Right forelimb (tissue), 1 donor: ENCODE measurements at places on chromosomes 3 and 15.

- DNase-seq, result no peak
These were observed 323.3 kb downstream of the CTNNB1 start for GRCh38 chr3:41522612-41523011.

DNA sequence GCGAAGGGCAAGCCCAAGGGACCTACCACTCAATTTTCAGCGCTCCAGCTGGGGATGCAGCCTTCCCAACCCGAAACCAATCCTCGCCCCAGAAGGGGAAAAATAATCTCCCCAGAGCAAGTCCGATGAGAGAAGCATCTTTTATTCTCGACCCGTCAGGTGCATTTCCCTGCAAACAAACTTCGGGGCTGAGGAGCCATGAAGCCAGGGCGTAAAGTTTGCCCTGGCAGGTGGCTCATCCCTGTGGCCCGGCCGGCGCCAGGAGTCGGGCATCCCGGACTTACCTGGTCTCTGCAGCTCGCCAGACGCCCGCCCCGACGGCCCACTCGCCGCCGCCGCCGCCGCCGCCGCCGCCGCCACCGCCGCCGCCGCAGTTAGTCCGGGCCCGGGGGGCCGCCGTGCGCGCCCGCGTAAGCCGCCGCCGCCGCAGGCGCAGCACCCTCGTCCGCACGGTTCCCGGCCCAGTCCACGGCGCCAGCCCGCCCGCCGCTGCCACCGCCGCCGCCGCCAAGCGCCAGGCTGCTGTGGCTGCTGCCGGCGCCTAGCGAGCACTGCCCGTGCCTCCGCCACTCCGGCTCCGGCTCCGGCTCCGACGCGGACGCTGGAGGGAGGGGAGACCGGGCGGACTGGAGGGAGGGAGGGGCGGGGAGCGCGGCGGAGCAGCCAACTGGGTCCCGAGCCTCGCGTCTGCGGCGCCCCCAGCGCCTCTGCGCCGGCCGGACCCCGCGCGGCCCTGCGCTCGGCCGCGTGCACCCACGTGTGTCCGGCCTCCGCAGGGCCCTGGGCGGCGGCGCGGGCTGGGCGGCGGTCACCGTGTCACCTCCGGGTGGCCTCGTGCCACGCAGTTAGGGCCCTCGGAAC, at the start of gene CNTN3:
TSS of gene CNTN3 (minus strand) at position 553 of the 861 bp plus-strand sequence. CDS start 93,547 bp downstream, outside the sequence.
- peak; percentile 79 for DNase-seq

- no peak for DNase-seq
These were observed 88.5 kb upstream of the SKOR1 start for GRCh38 chr15:67736810-67737209.

DNA sequence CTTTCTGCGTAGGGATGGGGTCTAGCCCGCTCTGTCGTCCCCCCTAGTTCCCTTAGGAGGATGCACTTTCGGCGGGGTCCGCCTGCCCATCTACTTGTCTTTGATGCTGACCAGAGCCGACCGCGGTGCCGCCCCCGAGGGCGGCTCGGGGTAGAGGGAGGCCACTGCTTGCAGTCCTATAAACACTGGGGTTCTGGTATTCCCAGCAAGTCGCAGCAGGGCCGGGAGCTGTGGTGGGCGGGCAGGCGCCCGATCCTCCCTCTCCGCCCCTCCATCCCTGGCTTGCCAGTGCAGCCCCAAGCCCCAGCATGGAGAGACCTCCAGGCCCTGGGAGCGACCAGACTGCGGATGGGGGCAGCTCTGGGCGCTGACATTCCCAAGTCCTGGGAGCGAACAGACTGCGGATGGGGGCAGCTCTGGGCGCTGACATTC, 830 bp downstream of the SEMA4B start:
- peak; percentile 61 for DNase-seq

DNA sequence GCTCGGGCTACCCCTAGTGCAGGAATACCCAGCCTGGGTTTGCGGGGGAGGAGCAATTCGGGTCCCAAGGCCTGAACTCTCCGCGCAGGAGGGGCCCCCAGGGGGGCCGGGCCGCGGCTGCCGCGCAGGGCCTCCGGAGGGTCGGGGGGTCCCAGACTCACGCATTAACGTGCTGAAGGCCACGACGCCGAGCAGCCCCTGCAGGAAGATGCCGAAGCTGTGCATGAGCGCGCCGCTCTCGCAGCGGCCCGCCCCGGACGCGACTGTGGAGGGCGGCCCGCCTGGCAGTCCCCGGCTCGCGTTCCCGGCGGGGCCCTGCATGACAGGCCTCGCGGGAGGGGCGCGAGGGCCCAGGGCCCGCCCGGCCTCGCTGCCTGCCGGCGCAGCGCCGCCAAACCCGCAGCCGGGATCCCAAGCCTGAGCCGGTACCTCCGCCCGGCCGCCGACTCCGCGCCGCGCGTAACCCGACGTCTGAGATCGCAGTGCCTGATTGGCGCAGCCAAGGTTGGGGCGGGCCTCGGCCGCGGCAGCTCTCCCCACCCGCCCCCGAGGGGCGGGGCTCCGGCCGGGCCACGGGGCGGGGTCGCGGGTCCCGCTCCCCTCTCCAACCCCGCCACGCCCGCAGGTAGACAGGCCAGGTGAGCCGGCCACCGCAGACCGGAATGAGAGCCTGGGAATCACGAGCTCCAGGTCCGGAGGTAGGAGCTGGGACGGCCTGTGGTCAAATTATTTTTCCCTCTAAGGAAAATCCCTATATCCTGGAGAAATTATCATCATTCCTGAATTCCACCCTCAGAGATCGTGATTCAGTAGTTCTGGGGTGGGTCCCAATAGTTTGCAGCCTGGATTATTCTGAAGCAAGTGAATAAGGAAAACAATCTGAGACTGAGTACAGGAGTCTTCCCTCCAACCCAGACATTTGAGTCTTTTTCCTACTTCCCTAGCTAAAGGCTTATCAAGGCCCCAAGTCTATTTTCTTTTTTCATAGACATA, at the start of gene STIMATE:
TSS of gene STIMATE (minus strand) at position 419 of the 993 bp plus-strand sequence. CDS start at position 321, 98 bp downstream.
- DNase-seq, result peak; percentile 88

GRCh38 chr15:73922186-73923151, 3.8 kb upstream of the LOXL1 start:
- DNase-seq, result peak; percentile 61

DNA sequence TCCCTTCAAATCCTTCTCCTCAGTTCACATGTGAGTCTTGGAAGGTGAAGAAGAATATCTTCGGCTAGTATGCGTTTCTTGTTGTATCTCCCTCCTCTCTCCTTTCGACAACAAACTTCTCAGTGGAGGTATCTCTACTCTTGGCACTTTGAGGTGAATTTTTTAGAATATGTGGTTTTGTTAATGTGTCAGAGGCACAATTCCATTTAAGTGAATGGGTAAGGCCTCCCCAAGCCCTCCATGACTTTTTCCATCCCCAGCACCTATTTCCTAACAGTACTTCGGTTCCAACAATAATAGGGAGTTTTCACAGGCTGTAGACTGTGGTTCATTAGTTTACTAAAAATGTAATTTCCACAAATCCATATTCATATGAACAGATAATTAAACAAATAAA, 74.2 kb downstream of the TM4SF4 start:
- DNase-seq, result no peak

GRCh38 chr15:54282228-54282836, 304.1 kb downstream of the UNC13C start:
- no peak for DNase-seq

DNA sequence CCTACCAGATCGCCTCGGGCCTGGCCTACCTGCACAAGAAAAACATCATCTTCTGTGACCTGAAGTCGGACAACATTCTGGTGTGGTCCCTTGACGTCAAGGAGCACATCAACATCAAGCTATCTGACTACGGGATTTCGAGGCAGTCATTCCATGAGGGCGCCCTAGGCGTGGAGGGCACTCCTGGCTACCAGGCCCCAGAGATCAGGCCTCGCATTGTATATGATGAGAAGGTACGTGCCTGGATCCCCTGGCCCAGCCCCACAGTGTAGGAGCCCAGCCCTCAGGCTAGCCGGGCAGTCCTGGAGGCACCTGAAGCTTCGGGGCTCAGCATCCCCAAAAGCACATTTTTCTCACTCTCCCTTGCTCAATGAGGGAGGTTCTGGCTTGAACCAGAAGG, 135.8 kb downstream of the LRRK1 start:
- DNase-seq, result peak; percentile 2

DNA sequence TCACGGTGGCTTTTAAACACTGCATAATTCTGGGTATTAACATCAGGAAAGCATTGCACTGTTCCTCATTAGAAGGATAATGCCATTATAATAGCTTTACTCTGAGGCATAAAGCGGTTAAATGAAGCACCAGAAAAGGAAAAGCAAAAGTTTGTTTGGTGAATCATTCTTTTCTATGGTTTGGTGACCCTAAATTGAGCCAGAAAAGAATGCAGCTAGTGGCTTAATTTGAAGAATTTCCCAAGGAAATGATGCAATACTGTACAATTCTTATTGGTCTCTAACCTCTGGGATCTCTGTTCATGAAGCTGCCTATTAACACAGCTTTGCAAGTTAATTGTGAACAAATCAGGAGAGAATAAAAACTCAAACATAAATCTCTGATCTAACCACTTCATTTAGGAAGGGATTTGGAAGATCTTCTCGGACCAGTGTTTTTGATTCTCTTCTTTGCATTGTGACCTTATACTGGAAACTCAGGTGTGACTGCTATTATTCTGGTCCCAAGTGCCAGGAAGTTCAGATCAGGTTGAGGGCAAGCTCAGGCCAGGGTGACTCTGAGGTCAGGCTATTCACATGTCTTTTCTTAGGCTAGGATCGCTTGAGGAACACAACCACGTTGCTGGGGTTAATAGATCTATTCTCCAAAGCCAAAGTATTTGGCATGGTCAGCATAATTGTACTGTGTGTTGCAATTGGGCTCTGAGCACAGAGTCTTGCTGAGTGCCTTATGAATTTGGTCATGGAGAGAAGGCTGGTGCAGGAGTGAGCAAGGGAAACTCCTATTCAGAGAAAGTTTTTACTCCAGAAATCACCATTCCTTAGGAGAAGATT, 11.3 kb upstream of the DLG1 start:
- DNase-seq, result no peak

GRCh38 chr3:140319739-140320138, 358.1 kb upstream of the TRIM42 start:
- DNase-seq, result no peak

GRCh38 chr3:101069901-101070798, 76.9 kb upstream of the ABI3BP start:
- DNase-seq, result no peak

DNA sequence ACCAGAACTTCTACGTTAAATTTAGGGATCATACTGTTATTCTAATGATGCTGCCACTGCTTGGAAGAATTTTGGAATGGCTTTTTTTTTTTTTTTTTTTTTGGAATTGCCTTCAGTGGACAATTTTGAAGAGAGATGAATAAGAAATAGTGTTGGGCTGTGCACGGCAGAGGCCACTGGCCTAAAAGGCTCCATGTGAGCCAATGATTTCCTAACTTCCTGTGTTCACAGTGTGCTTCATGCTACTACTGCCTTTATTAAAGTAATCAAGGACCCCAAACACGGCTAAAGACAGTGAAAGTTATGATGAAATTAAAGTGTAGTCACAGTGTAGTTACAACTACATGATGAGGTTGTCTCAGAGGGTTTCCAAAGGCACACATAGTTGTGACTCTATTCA, 100.8 kb upstream of the TNFAIP8L3 start:
- no peak for DNase-seq

GRCh38 chr3:132556508-132557159, 40.4 kb upstream of the ACKR4 start:
- no peak for DNase-seq

GRCh38 chr3:5739299-5739935, 551.9 kb downstream of the EDEM1 start:
- DNase-seq, result no peak

DNA sequence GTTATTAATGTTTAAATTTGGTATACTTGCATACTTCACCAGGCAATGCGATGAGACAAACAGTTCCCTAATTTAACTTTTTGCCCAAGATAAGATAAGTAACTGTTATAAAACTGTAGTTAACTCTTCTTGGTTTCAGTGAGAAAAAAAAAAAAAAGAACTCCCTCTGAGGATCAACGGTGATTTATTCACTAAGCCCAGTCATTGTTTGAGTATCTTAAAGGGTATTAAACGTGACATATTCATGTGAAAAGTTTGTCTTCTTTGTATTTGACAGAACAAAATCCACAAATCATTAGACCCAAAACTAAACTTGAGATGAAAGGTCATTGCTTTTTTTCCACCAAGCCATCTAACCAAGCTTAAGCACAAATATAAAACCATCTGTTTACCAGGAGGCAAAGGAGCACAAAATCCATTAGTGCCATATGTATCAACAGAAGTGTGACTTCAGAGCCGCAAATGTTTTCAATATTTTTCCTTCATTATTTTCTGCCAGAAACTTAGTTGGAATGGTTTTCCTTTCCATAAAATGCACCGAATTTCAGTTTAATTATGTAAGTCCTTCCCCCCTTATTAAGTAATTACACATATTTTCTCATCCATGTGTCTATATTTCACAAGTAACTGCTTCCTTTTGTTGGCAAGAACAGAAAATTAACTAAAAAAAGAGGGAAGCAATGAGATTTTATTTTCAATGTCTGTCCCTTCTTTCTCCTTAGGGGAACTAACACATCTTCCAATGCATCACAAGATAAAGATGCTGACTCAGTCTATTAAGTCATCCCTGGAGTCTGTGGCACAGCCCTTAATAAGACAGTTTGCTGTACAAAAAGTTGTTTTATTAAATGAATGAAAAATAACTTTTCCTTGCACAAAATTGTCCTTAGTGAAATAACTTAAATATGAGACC, 92.2 kb upstream of the RAP2B start:
- no peak for DNase-seq

DNA sequence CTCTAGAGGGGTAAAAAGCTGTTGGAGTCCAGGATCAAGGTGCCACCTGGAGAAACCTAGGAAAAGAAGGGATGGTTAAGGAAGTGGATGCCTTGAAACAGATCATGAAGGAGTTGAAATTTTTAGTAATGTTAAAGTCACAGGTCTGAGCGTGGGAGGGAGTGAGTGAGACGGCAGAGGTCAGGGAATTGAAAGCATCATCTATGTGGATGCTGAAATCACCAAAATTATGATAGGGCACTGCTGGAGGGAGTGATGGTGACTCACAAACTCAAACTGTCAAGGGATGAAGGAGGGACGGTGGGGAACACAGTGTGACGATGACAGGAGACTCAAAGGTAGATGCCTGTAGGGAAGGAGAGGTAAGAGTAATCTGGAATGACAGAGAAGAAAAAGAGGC, 205.7 kb downstream of the OSBPL10 start:
- DNase-seq, result no peak

DNA sequence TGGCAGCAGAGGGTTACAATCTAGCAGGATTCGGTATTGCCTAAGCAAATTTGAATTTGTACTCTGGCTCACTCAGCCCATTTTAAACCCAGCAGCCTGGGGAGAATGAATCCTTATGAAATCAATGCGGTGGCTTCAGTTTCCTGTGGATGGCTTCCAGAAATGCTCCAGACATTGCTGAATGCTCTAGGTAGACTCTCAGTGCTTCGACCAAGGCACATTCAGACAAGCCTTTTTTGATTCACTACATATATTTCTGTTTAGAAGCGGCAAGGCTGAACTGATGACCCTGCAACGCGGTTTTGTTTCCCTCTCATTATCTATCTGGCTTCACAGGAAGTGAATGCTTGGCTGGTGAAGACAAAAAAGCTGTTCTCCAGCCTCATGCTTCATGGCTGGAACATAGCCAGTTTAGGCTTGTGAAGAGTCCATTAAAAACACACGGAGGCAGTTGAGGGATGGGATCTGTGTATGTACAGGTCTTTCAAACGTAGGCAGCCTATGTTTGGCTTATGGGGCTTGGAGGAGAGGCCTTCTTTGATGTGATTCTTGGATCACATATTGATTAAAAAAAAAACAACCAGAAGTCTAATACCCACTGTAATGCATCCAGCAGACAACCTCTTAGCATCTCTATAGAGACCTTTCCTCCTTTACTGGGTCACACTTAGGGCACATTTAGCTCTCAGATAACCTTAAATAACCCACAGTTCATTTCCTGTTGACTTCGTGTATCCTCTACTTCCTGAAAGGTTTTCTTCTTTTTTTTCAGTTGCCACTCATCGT, 400.2 kb upstream of the TBL1XR1 start:
- DNase-seq, result peak; percentile 80
